CD4-positive, alpha-beta T cell treated with Interleukin-6 for 4 hours (primary cell): ENCODE measurements at places on chromosomes 5 and 9.

GRCh38 chr5:164303646-164304215 lies 798.3 kb downstream of the MAT2B start:
- DNase-seq = no peak

DNA sequence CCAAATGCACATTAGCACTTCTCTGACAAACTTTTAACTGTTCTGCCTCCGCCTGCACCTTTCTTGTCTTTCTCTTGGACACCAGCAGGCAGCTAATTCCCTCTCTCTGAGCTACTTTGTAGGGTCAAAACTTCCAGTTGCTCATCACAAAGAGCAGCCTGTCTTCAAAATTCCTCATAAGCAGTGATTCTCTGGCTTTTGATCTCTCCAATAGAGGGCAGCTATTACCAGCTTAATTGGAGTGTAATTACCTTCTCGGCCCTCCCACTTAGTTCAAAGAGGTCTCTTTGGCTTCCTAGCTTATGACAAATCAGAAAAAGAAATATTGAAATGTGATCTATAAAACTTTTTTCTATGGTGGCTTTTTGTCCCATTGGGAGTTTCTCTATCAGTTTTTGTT lies 43.6 kb upstream of the RAD23B start:
- no peak for DNase-seq

- DNase-seq = no peak
Observed at GRCh38 chr9:114677418-114677817, 4.6 kb downstream of the TEX48 start.

- no peak for DNase-seq
Observed at GRCh38 chr5:9329125-9329524, 216.8 kb downstream of the SEMA5A start.
